GM23338 (cell line): ENCODE measurements at places on chromosomes 7 and 10.

GRCh38 chr7:50674896-50675835 lies 107.5 kb downstream of the GRB10 start:
- H3K36me3 ChIP-seq: 0 out of 2 replicates have a peak, but pooled peaks cover 3% of the 10 kb centered on the region
- H3K4me1 ChIP-seq: peaks cover 13% of the 10 kb centered on the region; the same call in 1 of the 2 replicates
- H3K27me3 ChIP-seq: no peaks in the 10 kb centered on the region
- no peak overlapping the region for H3K27ac ChIP-seq
- no peak overlapping the region for H3K4me3 ChIP-seq

GRCh38 chr7:45407730-45408408 lies 166.3 kb upstream of the ADCY1 start:
- no peak overlapping the region for H3K27ac ChIP-seq
- peak; percentile 85 for DNase-seq
- no peaks in the 10 kb centered on the region for H3K27me3 ChIP-seq
- H3K4me3 ChIP-seq: no peak overlapping the region

- no peak overlapping the region for H3K4me3 ChIP-seq
- DNase-seq: peak; percentile 15
- no peaks in the 10 kb centered on the region for H3K4me1 ChIP-seq
Measured at GRCh38 chr7:46153951-46154787, 233.1 kb upstream of the IGFBP3 start.

GRCh38 chr7:29287366-29287765 lies 92.8 kb downstream of the CHN2 start:
- H3K4me3 ChIP-seq: no peak overlapping the region
- DNase-seq: no peak
- no peaks in the 10 kb centered on the region for H3K36me3 ChIP-seq
- peaks cover 41% of the 10 kb centered on the region for H3K4me1 ChIP-seq
- H3K27me3 ChIP-seq: no peaks in the 10 kb centered on the region
- no peak overlapping the region for H3K27ac ChIP-seq

DNA sequence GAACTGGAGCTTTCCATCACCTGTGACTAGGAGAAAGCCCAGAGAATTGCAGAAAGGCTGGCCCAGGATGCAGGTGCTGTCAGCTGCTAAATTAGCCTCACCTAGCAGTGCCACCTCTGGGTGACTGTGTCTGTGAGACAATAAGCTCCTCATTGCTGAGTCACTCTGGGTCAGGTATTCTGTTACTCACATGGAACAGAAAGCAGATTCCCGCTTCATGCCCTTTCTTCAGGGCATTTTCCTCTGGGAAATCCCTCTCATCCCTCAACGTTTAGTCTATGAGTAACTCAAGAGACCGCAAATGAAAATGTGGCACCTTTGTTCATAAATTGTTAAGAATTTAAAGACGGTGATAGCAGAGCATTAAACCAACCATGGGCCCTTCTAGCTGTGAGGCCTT lies 184.0 kb downstream of the ADAM12 start:
- no peaks in the 10 kb centered on the region for H3K4me1 ChIP-seq
- no peak overlapping the region for H3K27ac ChIP-seq
- no peaks in the 10 kb centered on the region for H3K36me3 ChIP-seq
- DNase-seq: no peak
- H3K27me3 ChIP-seq: no peaks in the 10 kb centered on the region
- H3K4me3 ChIP-seq: no peak overlapping the region

DNA sequence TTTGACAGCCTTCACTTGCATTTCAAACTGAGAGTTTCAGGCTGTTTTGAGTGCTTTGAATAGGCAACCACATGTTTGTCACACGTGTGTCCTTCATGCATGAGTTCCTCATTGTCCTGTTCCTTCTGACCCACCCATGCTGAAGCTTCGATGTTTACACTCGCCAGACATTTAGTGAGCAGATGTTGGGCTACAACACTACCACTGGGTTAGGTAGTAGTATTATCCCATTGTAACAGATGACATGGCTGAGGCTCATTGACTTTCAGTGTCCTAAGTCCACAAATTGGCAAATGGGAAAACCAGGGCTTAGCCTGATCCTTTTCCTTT lies 456.1 kb downstream of the PHTF2 start:
- no peaks in the 10 kb centered on the region for H3K36me3 ChIP-seq
- no peak overlapping the region for H3K27ac ChIP-seq
- H3K4me1 ChIP-seq: no peaks in the 10 kb centered on the region
- DNase-seq: no peak
- no peaks in the 10 kb centered on the region for H3K27me3 ChIP-seq

GRCh38 chr10:52988923-52989322 lies 216.3 kb upstream of the MBL2 start:
- H3K36me3 ChIP-seq: no peaks in the 10 kb centered on the region; the same call in 1 of the 2 replicates
- H3K4me1 ChIP-seq: no peaks in the 10 kb centered on the region
- no peak for DNase-seq
- no peak overlapping the region for H3K4me3 ChIP-seq

DNA sequence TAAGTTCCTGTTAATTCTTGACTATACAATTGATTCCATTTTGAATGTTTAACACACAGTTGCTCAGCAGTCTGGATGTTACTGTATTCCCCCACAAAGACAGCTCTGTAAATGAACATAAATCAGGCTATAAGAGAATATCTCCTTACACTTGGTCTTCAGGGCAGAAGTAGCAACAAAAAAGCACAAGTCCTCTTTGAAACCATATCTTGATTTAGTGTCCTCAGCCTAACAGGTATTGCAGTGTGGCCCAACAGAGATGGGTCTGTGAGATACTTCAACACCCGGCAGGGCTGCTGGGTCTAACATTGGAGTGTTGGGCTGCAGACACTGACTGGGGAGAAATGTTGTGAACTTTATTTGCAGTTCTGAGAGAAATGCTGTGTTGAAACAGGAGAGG lies 75.8 kb downstream of the CUL1 start:
- peaks cover 31% of the 10 kb centered on the region for H3K4me1 ChIP-seq
- peak overlapping the region; percentile 27; the same call in 1 of the 2 replicates for H3K27ac ChIP-seq

- H3K4me3 ChIP-seq: no peak overlapping the region
- peak; percentile 81 for DNase-seq
- H3K27me3 ChIP-seq: no peaks in the 10 kb centered on the region
- peaks cover 37% of the 10 kb centered on the region for H3K4me1 ChIP-seq
Measured at GRCh38 chr7:22586786-22587140, 86.8 kb upstream of the STEAP1B start.

- peaks cover 4% of the 10 kb centered on the region; the same call in 1 of the 2 replicates for H3K36me3 ChIP-seq
- no peak overlapping the region for H3K27ac ChIP-seq
- no peaks in the 10 kb centered on the region for H3K27me3 ChIP-seq
- no peak overlapping the region for H3K4me3 ChIP-seq
- peaks cover 8% of the 10 kb centered on the region; the same call in 1 of the 2 replicates for H3K4me1 ChIP-seq
Measured at GRCh38 chr10:6838118-6838517, 258.0 kb upstream of the PRKCQ start.
